ENCODE measurements at places on chromosomes 2 and 18.

- DNase-seq = no peak
Observed at GRCh38 chr18:78727877-78728783, 251.5 kb upstream of the SALL3 start.

GRCh38 chr2:220665108-220665471 lies 907.0 kb downstream of the EPHA4 start:
- DNase-seq = no peak

DNA sequence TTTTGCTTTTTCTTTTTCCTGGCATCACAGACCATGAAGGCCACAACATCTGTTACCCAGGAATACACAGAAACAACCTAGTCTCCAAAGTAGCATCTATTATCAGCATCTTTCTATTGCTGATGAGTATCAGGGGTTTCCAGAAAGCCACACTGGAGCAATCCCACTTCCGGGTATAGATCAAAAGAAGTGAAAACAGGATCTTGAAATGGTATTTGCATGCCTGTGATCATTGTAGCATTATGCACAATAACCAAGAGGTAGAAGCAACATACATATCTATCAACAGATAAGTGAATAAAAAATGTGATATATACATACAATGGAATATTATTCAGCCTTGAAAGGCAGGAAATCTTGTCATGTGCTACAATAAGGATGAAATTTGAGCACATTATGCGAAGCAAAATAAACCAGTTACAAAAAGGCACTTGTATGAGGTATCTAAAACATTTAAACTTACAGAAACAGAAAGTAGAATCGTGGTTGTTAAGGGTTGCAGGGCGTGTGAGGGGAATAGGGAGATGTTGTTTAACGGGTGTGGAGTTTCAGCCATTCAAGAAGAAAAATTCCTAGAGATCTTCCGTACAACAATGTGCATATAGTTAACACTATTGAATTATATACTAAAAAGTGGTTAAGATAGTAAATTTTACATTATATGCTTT lies 115.1 kb downstream of the KCNE4 start:
- no peak for DNase-seq

GRCh38 chr2:160695402-160696086 lies 201.9 kb upstream of the RBMS1 start:
- no peak for DNase-seq

DNA sequence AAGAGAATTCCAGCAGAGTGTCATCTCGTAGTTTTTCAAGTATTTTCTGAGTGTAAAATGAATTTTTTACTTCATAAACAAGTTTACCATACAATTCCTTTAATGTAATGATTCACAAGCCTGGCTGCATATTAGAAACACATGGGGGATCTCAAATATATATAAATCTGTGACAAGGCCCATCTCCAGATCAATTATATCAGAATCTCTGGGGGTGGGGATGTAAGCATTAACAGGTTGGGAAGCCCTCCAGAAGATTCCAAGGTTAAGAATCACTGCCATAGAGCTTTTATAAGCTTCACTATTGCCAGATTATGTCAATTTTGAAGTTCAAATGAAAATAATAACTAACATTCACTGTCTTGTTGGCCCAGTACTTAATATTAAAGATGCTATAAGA lies 111.2 kb downstream of the BAZ2B start:
- no peak for DNase-seq

GRCh38 chr2:57343391-57344006 lies 703.1 kb upstream of the VRK2 start:
- no peak for DNase-seq

DNA sequence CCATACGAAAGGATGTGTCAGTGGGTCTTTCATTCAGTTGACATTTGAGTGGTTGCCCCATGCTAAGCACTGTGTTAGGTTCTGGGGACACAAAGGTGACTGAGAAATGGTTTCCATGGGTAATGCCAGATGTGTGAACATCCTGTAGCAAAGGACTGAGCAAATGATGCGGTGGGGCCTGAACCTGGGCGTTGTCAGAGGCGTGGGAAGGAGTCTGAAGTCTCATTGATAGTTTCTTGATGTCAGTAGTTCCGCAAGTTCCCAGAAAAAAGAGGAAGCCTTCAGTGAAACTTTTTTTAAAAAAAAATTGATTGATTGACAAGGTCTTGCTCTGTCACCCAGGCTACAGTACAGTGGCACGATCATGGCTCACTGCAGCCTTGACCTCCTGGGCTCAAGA lies 56.9 kb downstream of the LIMS1 start:
- DNase-seq = no peak

DNA sequence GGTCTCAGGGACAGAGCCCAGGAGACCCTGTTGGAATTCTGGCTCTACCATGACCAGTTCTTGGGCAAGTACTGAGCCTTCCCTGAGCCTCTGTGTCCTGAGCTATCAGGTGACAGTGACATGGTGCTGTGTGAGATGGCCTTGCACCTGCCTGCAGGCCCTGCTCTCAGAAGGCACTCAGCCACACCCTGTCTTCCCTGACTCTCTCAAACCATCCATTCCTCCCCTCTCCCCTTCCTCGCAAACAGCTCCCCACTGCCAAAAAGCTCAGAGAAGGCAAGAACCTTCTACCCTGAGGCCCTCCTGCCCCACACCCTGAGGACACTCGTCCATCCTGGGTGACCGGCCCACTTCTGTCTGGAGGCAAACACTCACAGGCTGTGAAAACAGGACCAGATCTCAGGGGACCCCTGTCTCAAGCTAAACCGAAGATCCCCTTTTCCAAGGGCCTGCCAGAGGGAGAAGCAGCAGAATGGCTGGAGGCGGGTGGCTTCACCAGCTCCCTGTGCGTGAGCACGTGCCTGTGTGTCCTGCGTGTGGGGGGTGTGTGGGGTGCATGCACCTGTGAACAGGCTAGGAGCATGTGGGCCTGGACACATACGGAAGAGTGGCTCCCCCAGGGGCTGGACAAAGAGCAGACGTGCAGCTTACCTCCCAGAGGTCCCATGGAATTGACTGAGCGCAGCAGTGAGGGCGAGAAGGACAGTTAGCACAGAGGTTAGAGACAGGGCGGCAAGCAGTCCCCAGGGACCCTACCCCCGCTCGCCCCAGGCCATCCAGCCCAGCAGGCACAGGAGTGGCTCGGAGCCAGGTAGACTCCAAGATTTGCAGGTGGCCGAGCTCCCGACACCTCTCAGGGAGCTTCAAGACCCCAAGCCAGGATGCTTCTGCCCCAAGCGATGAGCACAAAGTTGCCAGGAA lies 53.9 kb downstream of the BIN1 start:
- DNase-seq = no peak

GRCh38 chr2:64007924-64008323 lies 11.3 kb downstream of the VPS54 start:
- no peak for DNase-seq

- no peak for DNase-seq
Observed at GRCh38 chr2:135931776-135932443, 53.5 kb downstream of the DARS1 start.

- no peak for DNase-seq
Observed at GRCh38 chr2:138757384-138757783, 22.8 kb downstream of the NXPH2 start.

DNA sequence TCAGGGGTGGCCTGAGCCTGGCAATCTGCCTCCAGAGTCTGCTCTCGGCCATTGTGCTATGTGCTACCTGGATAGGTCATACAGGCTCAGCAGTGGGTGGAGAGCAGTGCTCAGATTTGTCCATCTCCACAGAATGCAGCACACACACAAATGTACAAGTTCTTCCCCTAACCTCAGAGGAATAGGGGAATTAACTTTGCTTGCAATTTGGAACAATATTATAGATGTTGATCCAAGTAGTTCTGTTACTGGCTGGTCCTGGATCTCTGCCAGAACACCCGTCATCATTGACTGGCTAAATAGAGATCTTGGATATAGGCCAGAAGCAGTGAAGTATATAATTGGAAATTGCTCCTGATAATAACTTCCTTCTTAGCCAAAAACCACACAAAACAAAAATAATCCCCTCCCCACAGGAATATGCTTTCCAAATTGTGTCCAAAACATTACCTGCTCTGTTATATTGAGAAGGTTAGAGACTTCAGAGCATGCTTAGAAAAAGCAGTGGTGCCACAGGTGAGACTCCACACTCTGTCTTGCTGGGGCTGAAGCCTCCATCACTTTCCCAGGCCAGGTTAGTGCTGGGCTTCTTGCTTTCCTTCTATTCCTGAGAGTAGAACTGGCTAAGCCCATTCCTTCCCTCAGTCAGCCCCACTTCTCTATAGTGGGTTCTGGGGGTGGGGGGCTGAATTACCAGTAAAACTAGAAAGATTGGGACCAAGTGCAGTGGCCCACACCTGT lies 38.8 kb downstream of the NCAPH start:
- no peak for DNase-seq

- no peak for DNase-seq
Observed at GRCh38 chr2:66481100-66481549, 46.2 kb downstream of the MEIS1 start.

GRCh38 chr2:218257390-218257981 lies 3.3 kb upstream of the GPBAR1 start:
- DNase-seq = peak; percentile 63

GRCh38 chr18:47949202-47949601 lies 18.7 kb upstream of the SMAD2 start:
- no peak for DNase-seq

DNA sequence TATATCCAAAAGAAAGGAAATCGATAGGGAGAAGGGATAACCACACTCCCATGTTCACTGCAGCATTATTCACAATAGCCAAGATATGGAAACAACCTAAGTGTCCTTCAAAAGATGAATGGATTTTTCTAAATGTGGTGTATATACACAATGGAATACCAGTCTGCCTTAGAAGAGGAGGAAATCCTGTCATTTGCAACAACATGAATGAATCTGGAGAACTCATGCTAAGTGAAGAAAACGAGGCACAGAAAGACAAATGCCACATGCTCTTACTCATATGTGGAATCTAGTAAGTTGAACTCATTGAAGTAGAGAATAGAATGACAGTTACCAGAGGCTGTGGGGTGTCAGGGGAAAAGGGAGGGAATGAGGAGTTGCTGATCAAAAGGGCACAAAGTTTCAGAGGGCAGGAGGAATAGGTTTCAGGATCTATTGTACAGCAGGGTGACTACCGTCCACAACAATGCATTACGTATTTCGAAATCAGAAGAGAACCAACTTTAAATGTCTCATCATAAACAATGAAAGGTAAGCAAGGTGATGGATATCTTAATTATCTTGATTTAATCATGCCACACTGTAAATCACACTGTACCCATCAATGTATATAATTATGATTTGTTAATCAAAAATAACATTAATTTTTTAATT lies 46.1 kb downstream of the SIGLEC15 start:
- DNase-seq = no peak

- peak; percentile 67 for DNase-seq
Observed at GRCh38 chr2:60550178-60550983, 3.1 kb downstream of the BCL11A start.

DNA sequence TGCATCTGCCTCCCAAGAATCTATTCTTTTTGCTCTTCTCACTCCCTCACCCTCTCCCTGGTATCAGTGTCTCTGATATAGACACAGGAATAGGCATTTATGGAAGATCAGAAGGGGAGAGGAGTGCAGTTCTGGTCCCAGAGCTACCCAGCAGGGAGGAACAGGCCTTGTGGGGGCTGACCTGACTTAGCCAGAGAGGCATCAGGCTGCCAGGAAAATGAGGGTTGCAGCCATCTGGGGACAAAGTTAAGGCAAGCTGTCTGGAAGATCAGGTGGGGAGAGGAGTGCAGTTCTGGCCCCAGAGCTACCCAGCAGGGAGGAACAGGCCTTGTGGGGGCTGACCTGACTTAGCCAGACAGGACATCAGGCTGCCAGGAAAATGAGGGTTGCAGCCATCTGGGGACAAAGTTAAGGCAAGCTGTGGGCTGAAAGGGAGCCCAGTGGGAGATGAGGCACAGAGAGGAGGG lies 69.9 kb upstream of the HK2 start:
- DNase-seq = no peak

DNA sequence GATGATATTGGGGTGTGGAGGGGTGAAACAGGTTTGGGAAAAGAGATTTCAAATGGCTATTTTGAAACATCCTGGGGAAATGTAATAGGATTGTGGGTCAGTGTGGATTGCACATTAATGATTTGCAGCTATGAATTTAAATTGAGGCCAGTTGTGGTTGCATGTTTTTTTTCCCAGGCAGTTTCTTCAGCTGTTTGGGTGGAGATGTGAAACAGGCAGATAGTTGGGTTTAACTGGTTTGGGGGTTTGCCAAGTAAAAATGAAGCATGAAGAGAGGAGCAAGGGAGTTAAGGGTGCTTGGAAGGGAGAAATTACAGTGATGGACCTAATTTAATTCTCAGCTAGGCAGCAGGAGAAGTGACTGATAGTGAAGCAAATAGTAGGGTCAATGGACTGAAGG lies 16.8 kb downstream of the GPD2 start:
- no peak for DNase-seq

GRCh38 chr2:176148751-176149421 lies 2.5 kb upstream of the HOXD4 start:
- peak; percentile 15 for DNase-seq

DNA sequence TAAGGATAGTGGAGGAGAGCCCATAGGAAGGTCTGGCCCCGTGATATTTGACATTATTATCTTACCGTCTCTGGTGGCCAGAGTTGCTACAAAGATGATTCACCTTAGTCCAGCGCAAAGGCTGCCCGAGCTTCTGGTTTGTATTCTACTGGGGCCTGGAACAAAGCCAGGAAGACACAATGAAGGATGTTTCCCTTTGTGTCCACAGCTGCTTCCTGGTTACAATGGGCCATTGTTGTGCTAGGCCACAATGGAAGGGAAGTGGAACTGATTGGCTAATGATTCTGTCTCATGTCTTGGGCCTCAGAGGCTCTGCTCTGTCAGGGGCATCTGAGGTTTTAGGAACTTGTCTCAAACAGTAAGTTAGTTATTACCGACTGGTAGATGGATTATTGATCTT lies 132.2 kb downstream of the TDRD15 start:
- DNase-seq = no peak
